ENCODE measurements at places on chromosomes 6 and 20. TPM values are rescaled to one million over a fixed set of nuclear protein-coding genes. Genes with fewer than 3 reads are reported as not detected.

DNA sequence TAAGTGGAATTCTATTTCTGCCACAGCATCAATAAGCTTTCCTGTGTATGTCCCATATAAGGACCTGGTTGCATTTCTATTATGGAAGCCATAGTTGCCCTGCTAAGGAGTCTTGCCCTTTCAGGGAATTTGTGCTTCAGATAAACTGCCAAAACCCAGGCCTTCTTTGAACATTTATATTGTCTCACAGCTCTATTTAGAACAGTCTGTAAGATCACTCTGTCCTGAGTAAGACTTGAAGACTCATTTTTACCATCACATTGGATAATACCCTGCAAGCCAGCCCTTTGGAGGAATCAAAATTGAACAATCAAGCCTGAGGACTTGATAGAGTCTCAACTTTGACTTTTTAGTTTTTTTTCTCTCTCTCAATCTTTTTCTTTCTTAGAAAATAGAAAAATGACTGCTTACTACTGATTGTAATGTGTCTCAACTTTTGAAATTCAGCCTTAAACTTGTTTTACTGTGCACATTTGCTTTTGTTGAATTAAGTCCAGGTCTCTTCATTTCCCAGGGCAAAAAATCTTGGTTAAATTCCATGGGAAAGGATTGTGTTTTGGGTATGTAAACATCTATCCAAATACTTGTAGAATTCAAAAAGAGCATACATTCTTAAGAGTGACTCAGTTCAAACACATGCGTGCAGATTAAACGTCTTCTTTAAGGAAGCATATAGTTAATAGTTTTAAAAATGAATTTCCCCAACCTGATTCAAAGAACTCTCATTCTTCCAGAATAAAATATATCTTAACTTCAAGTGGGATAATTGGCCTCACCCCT is 91.2 kb downstream of the PLCB1 start:
- no peak for DNase-seq

DNA sequence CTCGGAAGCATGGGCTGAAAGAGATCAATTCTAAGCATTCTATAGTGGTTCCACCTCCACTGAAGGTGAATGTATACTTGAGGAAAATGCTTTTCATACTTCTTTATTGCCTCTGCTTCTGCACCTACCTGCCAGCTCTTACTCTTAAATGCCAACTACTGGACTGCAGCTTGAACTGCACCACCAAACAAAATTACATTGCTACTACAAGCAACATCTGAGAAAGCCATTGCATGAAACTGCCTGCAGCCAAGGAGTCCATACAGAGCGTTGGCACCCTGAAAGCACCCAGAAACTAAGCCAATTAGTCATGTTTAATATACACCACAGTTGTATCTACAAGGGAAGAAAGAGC is 440.9 kb downstream of the BTBD3 start:
- no peak for DNase-seq

DNA sequence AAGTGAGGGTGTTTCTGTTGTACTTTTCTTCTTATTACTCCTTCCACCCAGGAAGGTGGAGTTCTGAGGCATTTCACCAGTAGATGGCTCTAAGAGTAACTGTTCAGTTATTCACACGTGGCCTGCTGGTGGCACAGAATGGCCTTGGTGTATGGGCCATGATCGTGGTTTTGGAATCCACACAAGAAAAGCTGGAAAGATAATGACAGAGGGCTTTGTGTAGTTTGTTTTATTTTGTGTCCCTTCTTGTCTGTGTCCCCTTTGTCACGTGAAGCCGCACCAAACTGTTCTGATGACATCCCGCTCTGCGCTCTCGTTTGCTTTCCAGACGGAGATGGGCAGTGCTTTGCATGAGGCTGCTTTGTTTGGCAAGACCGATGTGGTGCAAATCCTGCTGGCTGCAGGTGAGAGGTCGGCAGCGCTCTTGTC is 93.4 kb downstream of the ANKS1A start:
- DNase-seq: no peak

DNA sequence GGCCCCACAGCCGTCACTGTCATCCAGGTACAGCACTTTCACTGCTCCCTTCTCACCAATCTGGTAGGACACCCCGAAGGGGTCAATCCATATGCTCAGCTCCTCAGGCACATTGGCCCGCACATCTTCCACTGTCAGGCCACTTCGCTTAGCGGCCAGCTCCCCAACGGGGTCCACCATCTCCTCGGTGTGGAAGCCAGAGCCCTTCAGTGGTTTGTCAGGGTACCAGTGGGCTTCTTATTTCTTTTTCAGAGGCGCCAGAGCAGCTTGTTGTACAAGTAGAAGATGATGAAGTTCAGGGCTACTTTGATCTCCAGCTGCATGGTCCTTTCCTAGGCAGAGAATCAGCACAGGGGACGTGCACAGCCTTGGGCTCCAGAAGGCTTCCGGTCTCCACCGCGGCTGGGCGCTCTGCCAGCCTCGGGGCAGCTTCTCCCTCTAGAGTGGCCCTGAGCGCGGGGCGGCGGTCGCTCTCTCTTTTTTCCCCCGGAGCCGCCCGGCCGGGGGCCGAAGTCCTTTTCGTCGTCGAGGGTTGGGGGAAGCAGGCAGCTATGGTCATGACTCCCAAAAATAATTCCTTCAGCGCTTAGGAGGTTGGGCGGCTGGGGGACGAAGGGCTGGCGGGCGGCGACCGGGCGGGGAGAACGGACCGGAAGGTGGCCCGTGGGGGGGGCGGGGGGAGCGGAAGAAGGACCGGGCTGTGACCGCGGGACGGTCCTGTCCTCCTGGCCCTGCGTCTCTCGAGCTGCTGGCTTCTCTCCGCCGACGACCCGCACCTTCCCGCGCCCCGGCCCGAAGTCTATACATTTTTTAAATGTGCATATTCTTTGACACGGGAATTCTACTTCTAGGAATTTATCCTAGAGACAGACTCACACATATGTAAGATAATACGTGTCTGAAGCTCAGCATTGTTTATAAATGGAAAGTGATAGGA is 6.5 kb upstream of the ZSCAN9 start:
- DNase-seq: peak; percentile 88

- DNase-seq: no peak
These were observed 20.3 kb upstream of the LRRN4 start for GRCh38 chr20:6074145-6074561.

The BNIP5 gene
- total RNA-seq: not detected

The NRSN1 gene
- not detected for total RNA-seq

- DNase-seq: no peak
These were observed 7.5 kb upstream of the LY86 start for GRCh38 chr6:6581054-6581453.

GRCh38 chr6:36936824-36937223 is 17.7 kb upstream of the PI16 start:
- no peak for DNase-seq

The CCDC170 gene
- total RNA-seq: 0.36 TPM

GRCh38 chr20:32718749-32719348 is 24.4 kb downstream of the COMMD7 start:
- no peak for DNase-seq

The SLC17A9 gene
- 0.47 TPM for total RNA-seq

DNA sequence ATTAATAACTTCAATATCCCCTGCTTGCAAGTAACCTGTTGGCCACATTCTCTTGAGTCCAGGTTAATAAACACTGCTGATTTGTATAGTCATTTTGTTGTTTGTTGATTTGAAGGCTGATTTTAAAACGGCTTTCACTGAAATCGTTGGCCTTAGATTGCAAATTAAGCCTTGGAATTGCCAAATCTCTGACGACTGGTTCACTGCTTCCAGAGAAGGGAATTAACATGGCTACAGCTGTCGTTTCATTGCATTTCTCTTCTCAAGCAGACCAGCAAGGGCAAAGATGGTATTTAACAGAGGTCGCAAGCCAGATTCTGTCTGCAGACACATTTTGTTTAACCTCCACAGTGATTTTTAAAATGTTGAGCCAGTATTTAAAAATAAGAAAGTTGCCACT is 470.9 kb downstream of the TFAP2A start:
- DNase-seq: no peak

- no peak for DNase-seq
These were observed 6.3 kb upstream of the LYRM2 start for GRCh38 chr6:89644864-89645263.

The PAX1 gene
- not detected for total RNA-seq

GRCh38 chr6:116763906-116764628 is 1.5 kb downstream of the FAM162B start:
- no peak for DNase-seq

DNA sequence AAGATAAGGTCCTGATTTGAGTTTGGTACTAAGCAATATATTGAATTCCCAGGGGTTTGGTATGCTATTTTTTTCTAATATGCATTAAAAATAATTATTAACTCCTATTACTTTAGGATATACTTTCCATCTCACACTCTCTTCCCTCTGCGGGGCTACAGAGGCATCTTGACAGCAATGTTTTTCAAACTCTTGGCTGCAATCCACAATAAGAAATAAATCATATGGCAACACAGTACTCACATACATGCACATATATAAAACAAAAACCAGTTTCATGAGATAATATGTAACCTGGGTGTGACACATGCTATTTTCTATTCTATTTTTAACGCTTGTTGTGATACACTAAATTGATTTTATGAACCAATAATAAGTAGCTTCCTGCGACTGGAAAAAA is 189.5 kb downstream of the UNC5CL start:
- DNase-seq: no peak

GRCh38 chr6:89368999-89369398 is 16.5 kb upstream of the UBE2J1 start:
- DNase-seq: peak; percentile 59

The RPP21 gene
- 25.7 TPM for total RNA-seq

- no peak for DNase-seq
These were observed 188.6 kb downstream of the BMP2 start for GRCh38 chr20:6956056-6956455.

DNA sequence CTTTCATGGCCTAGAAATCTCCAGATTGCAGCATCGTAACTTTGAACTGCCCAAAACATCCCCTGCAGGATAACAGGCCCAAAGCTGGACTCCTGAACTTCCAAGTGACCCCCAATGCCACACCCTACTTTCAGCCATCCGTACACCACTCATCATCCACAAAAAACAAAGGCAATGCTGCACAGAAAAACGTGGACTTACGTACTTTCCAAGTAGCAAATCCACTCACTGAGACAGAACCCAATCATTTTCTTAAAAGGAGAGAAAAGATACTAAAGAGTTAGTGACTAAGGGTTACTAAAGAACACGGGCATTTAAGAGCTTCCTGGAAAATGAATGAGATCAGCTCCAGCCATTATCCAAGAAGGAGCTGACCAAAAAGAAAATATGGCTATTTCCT is 211.0 kb downstream of the WDR27 start:
- no peak for DNase-seq

The SLC17A3 gene
- total RNA-seq: not detected

The PREX1 gene
- total RNA-seq: 11.2 TPM

The NMBR gene
- not detected for total RNA-seq

DNA sequence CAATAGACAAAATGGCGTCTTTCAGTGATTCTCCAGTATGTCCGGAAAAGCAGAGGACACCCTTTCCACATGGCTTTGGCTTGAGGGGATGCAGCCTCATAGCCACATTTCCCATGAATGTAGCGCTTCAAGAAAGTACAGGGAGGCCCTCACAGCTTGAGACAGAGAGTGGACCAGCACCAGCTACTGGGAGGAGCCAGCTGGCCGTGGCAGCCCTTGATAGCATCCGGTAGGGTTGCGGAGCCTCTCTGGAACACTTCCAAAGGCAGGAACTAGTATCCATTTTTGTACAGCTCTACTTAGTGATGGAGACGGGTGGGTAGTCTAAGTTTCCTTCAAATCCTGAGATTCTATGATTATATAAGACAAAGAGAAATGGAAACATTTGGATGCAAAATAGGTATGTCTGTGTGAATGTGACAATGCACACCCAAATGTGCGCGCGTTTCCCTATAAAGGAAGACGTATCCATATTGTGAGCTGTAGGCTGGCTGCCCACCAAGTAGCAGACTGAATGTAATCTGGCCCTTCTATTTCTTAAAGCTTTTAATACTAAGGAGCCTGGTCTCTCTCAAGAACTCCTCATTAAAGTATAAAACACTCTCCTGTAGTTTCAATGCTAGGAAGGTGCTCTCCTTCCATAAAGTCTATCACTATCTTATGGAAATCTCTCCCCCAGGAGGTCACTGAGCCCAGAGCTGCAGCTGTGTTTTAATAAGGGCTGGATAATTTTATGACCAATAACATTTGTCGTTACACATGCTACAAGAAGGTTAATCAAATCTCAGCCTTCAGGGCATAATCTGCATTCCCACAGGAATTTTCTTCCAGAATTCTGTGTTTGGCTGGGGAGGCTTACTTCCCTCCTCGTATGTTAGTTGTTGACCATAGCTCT is 74.0 kb downstream of the SOBP start:
- peak; percentile 23 for DNase-seq

The BTNL2 gene
- not detected for total RNA-seq

GRCh38 chr6:80356000-80356399 is 249.5 kb downstream of the BCKDHB start:
- DNase-seq: no peak

DNA sequence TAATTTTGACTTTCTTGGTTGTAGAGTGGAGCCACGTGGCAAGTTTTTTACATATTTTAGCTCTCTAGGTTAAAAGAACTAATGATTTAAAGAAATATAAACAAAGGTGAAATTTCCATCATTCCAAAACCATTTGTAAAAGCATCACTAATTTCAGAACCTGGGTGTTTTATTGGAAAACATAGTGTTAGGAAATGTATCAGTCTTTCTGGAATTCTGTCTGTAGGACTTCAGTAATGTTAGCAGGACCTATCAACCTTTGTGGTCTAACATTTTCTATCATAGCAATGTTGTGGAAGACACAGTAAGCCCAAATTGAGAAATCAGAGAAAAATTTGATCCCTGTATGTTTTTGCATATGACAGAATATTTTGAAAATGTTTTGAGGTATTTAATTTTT is 28.3 kb downstream of the L3MBTL3 start:
- no peak for DNase-seq

DNA sequence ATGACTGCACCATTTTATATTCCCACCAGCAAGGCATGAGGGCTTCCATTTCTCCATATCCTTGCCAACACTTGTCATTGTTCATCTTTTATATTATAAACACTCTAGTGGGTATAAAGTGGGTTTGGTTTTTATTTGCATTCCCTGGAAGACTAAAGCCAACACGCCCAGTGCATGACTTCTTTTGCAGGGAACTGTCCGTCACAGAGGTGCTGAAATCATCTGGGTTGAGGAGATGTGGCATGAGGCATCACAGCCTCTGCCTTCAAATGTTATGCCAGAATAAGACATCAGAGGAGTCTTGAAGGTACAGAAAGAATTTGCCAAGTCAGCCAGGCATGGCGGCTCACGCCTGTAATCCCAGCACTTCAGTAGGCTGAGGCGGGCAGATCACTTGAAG is 29.9 kb upstream of the FAM210B start:
- DNase-seq: no peak

DNA sequence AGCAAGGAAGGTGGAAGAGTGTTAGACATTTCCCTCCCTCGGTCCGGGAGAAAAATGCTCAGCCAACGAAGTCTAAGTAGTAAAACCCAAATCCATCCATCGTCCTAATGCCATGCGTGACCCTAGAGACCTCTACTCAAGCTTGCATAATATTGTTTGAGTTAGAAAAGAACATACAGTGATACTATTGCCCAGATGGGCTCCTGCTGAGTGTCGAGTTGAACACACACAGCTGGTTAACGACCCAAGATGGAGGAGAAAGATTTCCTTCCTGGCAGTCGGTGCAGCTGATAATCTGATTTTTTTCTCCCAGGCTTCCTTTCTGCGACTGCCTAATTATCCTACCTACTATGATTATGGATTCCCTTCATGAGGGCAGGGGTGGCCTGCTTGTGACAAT is 164.4 kb upstream of the KCNG1 start:
- no peak for DNase-seq

GRCh38 chr6:19415605-19416326 is 421.4 kb upstream of the ID4 start:
- DNase-seq: no peak

- DNase-seq: no peak
These were observed 30.1 kb downstream of the ELMO2 start for GRCh38 chr20:46376196-46376785.

Data from left ventricle myocardium inferior (tissue), 1 donor.